NK-92 treated with Interleukin-12 subunit alpha and Interleukin-12 subunit beta, amount 100 ng/mL, for 24 hours (cell line): ENCODE measurements at places on chromosomes 4 and X.

- no peak for DNase-seq
Observed at GRCh38 chrX:154013614-154014360, 5.9 kb downstream of the IRAK1 start.

DNA sequence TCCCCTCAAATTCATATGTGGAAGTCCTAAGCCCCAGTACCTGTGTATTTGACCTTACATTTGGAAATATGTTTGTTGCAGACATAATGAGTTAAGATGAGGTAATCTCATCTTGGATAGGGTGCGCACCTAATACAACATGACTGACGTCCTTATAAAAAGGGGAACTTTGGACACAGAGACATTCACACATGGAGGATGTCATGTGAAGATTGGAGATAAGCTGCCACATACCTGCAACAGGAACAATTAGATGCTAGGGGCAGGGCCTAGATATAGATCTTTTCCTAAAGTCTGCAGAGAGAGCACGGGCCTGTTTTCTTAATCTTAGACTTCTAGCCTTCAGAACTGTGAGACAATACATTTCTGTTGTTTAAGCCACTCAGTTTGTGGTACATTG, 162.5 kb downstream of the IL1RAPL2 start:
- no peak for DNase-seq

GRCh38 chrX:81367291-81367690, 165.4 kb downstream of the SH3BGRL start:
- no peak for DNase-seq

- DNase-seq, result no peak
Observed at GRCh38 chr4:7159923-7160322, 32.4 kb upstream of the SORCS2 start.

- DNase-seq, result no peak
Observed at GRCh38 chrX:8083286-8083685, 87.8 kb downstream of the VCX2 start.

DNA sequence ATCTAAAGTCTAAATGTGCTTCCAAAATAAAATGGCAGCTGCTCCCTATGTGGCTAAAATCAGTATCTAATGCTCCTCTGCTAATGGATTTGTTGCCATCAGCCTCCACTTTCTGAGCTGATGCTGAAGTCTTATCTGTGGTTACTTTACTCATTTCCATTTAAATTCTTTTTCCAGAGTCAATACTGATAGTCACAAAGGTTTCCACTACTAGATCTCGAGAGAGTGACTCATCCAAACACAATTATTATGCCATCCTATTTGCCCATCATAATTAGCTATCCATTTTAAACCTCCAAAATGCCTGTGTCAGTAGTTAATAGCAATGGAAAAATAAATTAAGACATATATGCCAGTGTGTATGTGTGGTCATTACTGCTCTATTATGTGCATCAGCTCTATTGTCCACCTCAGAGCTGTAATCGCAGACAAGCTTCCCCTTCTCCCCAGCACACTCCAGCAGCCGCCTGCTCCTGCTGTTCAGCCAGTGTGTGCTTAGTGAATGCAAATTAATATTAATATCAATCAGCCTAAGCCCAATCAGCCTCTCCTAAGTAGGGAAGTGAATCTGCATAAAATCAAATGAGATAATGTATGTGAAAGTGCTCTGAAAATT, 199.8 kb upstream of the ZIC3 start:
- DNase-seq, result no peak

DNA sequence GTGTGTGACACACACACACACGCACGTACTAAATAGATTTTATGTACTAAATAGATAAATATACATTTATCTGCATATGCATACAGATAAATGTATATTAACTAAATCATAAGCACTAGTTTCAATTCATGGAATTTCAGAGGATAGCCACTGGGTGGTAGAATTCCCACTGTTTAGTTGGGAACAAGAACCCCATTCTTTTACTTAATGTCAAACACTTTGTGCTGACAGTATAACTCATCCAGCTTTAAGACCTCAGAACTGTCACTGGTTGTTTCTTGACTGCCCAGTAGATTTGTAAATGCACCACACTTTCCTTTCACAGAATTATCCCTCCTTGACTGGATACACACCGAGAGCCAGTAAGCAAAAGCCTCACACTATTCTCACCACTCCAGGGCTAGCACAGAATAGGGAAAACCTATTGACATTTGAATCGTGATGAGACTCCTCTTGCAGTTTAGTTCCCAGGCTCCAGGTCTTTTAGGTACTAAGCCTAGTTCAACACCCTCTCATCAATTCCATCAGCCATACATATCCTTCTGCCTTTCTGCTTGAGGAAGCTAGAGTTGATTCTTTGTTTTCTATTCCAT, 32.4 kb downstream of the PPARGC1A start:
- DNase-seq, result no peak

GRCh38 chr4:153146031-153146430, 58.2 kb upstream of the TRIM2 start:
- DNase-seq, result no peak

DNA sequence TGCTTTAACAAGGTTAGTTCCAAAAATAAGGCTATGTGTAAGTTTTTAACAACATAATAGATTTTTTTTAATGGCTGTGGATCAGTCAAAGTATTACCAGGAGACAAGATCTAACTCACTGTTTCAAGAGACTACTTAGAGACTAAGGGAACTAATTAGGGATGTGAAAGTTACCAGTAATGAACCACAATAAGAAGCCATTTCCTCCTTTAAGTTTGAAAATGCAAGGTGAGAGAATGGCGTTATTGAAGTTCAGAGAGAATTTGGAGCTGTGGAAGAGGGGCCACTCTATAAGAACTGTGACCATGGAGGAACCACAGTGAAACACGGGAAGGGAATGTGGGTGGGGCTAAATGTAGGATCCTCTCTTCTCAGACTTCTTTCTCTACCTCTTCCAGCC, 624.2 kb downstream of the GLUD2 start:
- no peak for DNase-seq

DNA sequence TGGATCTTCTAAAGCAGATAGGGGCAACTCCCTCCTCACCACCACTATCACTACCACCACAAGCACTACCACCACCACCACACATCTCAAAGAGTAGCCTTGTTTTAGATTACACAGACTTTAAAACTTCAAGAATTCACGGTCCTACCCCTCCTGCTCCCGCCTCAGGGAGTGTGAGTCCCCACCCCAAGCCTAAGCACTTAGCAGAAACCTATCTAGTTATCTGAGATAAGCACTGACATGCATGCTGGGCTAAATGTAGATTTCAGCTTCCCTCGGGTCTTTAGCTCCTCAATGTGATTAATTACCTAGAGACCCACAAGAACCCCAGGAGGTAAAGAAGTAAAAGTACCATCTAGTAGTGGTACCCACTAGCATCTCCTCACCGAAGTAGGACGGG, 775 bp downstream of the AMOT start:
- DNase-seq, result no peak

GRCh38 chr4:125836597-125837195, 521.9 kb downstream of the FAT4 start:
- no peak for DNase-seq

DNA sequence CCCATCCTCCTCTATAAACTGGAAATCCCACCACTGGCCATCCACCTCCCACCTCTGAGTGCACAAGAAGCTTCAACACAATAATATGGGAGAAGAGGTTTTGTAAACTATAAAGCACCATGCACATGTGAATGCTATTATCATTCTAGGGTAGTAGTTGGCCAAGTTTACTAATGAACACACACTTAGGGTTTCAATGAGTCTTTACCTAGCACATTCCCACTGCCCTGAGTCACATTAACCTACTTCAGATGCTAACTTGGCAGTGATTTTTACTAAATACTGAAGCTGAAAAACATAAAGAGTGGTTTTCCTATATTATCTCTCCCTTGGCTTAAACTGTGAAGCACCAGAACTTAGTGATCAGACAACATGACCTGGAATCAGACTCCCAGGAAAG, 93.9 kb downstream of the SH3KBP1 start:
- DNase-seq, result no peak

- no peak for DNase-seq
Observed at GRCh38 chr4:83231620-83232076, 53.0 kb downstream of the COQ2 start.

DNA sequence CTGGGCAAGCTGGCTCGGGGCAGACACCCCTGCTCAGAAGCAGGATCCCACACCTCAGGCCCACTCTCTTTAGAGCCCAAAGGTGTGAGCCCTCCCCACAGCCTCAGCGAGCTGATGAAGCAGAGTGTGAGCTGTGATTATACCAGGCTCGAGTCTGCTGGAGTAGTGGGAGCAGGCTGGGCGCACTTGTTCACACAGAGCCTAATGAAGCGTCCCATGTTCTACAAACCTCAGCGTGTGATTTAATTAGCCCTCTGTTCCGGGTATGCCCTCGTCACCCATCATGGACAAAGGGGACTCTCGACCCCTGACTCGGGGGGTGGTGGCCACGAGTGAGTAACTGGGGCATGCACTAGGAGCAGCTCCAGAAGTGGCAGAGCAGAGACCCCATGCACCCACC, 62.3 kb downstream of the PPP2R2C start:
- no peak for DNase-seq

- DNase-seq, result no peak
Observed at GRCh38 chrX:7347465-7347864, 199.5 kb upstream of the PUDP start.

DNA sequence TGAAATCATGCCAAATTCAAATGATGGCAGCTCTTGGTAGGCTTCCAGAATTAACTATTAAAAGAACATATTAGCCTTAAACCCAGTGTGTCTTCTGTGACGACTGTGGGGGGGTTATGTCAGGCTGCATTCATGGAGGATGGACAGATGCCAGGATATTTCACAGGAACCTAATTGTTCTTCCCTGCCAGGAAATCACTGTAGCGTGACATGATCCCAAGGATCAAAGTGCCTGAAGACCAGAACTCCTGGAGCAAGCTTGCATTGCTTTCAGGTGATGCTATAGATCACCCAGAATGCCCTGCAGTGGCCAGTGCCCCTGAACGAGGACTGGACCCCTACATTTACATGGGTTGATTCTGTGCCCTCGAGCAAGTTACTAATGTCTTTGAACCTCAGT, 1093.0 kb upstream of the TENM3 start:
- DNase-seq, result no peak

DNA sequence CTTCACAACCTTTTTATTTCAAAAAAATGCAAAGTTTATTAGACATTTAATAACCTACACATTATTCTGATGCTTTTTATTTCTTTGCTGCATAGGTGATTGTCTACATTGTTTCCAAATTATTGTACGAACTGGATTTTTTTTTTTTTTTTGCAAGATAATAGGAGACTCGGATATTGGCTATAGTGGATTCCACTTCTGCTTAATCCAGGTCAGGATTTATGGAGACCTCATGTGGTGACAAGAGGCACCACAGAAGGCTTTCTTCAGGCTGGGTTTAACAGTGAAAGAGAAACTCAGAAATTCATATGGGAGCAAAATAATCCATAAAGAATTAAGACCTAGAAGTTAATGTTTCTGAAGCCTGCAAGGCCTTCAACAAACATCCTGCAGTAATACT, 2.4 kb upstream of the SLIT2 start:
- no peak for DNase-seq

- no peak for DNase-seq
Observed at GRCh38 chrX:22012051-22012450, 20.1 kb upstream of the PHEX start.

DNA sequence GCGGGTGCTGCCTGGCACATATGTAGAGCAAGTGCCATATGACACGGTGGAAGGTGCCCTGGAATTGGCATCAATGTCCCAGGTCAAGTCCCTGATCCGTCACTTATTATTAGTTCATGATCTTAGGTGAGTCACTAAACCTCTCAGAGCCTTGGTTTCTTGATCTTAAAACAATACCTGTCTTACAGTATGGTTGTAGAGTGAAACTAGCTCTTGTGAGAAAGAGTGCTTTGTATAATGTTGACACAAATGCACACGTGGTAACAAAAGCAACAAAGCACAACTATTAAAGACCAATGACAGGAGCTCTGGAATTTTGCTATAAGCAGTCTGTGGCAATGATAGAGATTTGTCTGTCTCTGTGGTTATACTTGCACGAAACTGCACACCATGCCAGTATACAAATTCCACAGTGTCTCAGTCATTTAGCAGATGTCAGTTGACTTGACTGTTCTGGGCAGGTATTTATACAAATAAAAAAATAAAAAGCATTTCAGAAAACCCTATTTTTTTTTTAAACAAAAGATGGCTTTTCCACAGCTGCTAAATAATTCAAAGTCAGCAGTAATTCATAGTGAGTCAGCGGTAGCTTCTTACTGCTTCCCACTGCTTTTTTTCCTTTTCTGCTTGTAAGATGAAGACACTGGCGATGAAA, 19.7 kb upstream of the ACSL1 start:
- DNase-seq, result no peak
